Natural killer cell (primary cell): ENCODE measurements at places on chromosomes 6 and 20. TPM values are rescaled to one million over a fixed set of nuclear protein-coding genes. Genes with fewer than 3 reads are reported as not detected.
A peak's percentile ranks its signal among the peaks of the same experiment; 100 is the strongest.

DNA sequence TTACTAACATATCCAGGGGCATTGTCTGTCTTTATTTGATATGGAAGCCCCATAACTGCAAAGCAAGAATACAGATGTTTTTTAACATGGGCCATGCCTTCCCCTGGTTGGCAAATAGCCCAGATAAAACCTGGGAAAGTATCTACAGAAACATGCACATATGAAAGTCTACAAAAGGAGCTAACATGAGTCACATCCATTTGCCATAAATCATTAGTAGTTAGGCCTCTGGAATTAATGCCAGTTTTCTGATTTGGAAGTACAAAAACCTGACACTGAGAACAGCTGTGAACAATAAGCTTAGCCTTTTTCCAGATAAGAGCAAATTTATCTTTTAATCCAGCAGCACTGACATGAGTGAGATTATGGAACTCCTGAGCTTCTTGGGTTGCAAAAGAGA, 418.0 kb upstream of the IMPG1 start:
- no peak for DNase-seq

DNA sequence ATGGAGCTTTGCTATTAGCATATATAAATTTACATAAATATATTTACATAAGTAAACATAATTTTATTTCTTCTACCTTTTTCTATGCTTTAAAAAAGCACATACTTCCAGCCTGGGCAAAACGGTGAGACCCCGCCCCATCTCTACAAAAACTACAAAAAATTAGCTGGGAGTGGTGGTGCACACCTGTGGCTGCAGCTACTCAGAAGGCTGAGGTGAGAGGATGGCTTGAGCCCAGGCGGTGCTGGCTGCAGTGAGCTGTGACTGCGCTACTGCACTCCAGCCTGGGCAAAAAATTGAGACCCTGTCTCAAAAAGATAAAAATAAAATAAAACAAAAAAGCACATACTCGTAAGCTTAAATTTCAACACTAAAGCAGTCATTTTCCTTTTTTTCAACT, 30.3 kb downstream of the ELOVL5 start:
- no peak for DNase-seq

GRCh38 chr6:36592221-36592655, 1.9 kb upstream of the SRSF3 start:
- peak; percentile 53 for DNase-seq

DNA sequence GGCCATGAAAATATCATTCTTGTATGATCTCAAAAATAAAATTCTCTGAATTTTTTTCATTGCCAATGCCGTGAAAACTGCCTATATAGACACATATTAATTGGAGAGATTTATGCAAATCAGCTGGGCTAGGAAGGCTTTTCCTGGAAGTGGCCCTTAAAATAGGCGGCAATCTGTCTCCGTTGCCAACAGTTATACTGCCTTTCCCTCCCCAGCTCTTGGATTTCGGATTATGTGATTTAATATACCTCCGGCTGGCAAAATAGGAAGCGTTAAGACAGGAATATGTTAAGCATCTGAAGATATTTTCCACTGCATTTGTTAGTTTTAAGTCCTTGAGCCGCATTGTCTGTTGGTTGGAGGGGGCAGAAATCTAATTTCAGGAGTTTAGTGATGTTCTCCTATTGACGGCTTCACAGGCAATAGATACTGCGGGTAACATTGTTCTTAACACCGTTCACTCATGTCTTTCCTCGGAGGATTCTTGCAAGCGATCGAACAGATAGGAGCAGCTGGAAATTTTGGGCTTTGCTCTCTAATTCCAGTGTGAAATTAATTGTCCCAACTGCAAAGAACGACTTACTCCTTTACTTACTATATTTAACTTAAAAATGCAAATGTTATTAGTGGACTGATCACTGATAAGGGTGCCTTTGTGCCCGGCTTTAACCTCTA, 113.3 kb downstream of the LINC00237 start:
- no peak for DNase-seq

Gene TFAP2C
- total RNA-seq: not detected

Gene COL11A2
- total RNA-seq: 2.0 TPM

DNA sequence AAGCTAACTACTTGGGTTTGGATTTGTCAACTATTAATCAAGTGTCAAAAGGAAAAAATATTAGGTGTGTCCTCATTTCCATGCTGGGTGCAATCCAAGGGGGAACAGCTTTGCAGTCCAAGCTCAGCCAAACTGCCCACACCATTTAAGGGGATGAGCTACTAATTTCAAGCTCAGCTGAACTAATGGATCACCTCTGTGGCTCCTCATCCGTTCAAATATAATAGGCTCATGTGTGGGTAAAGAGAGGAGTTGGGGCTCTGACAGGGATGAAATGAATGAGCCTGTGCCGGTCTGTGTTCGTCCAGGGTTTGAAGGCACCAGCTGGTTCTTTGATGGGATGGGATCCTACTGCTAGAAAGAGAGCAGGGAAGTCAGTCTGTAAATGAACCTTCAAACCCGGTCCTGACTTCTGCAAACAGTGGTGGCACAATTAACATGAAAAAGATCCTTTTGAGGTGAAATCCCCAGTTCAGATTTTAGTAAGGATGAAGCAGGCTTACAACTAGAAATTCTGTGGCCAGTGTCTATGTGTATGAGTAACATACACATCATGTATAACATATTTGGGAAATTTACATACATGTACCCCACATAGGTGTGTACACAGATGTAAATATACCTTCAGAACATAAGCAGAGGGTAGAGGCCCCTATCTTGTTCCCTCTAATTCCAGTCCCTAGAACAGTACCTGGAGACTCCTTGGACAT, 41.9 kb downstream of the TTI1 start:
- no peak for DNase-seq

Gene MEI4
- total RNA-seq: not detected

Gene RSPO4
- total RNA-seq: 0.53 TPM

Gene SLC22A16
- not detected for total RNA-seq

Gene OR2B6
- not detected for total RNA-seq

DNA sequence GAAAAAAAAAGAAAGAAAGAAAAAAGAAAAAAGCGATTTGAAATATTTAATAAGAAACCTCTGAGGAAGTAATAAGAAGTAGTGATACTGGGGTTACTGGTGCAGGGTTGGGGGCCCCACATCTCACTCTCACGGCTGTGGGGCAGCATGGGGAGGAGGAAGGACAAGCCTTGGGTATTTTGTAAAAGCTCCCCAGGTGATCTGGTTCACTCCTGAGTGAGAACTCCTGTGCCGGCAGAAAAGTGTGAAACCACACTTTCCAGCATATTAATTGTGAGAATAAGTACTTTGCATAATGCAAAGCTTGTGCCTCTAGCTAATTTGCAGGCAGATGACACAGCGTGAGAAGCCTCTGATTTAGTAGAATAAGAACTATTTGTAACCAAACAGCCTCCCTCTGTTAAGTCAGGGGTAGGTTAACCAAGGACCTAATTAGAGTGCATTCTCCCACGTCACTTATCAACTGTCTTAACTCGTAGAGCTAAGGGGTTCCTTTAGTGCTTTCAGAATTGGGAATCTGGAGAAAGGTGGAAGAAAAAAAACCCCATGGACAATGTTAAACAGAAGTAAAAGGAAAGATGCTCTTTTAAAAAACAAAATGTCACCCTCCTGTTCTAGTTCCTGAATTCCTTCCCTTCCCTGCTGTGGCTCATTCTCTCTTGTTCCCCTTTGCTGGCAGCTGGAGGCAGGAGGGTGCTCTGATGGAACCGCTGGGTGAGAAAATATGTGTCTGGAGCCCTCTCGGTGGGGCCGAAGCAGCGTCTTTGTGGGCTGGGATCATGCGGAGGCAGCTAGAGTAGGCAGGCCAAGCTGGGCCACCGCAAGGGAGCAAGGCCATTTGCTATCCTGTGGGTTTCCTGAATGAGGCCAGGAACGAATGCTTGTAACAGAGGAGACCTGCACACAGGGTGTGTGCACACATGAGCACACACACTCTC, 108.7 kb downstream of the FYN start:
- DNase-seq: peak; percentile 86

GRCh38 chr6:75893776-75894152, 144.7 kb downstream of the MYO6 start:
- no peak for DNase-seq

DNA sequence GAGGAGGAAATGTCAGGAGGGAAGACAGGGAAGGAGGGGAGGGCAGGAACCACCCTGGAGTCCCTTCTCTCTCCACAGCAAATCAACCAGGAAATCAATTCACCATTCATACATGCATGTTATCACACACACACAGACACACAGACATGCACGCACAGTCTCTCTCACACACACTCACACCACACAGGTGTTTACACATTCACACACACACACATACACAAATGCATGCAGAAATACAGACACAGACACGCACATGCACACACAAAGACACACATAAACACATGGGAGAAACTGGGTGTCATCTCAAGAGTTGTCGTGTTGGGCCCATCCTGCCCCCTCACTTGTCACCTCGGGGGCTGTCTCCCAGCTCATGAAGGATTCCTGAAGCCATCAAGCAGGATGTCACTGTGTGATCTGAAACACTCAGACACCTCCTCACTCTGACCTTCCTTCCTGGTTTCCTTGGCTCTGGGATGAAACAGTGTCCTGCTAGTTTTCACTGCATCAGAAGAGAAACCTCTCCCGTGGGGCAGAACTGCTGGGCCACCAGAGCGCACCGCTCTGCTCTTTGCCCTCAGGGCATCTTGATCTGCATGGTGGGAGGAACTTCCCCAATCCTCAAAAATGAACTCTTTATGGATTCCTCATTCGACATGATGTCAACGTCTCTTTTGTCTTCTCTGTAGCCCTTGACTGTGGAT, 9.2 kb downstream of the RAET1G start:
- no peak for DNase-seq

GRCh38 chr6:41784581-41785171, 2.8 kb upstream of the TOMM6 start:
- no peak for DNase-seq

DNA sequence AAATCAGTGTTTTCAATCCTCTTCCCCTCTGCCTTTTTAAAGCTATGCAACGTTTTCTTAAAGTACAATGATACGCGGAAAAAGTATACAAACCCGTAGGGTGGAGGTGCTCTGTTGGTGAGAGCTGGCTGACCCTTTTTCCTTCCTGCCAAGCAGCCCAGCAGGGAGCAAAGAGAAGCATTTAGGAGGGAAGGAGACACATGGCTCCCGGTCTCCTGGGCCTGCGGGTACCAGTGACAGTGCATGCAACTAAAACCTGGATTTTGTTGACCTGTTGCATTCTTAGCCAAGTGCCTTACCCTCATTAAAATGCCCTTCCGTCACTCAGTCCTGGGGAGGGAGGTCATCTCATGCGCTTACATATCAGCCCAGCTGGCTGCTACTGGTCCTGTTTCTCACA, 87.2 kb downstream of the SLX4IP start:
- DNase-seq: no peak

Gene SLC32A1
- not detected for total RNA-seq

Gene ZNF165
- total RNA-seq: 0.85 TPM

Gene DNPH1
- 8.0 TPM for total RNA-seq

Gene AGER
- 19.0 TPM for total RNA-seq

GRCh38 chr6:35611240-35611639, 77.5 kb downstream of the FKBP5 start:
- peak; percentile 67 for DNase-seq

GRCh38 chr6:29656157-29656556, 735 bp upstream of the MOG start:
- DNase-seq: no peak

DNA sequence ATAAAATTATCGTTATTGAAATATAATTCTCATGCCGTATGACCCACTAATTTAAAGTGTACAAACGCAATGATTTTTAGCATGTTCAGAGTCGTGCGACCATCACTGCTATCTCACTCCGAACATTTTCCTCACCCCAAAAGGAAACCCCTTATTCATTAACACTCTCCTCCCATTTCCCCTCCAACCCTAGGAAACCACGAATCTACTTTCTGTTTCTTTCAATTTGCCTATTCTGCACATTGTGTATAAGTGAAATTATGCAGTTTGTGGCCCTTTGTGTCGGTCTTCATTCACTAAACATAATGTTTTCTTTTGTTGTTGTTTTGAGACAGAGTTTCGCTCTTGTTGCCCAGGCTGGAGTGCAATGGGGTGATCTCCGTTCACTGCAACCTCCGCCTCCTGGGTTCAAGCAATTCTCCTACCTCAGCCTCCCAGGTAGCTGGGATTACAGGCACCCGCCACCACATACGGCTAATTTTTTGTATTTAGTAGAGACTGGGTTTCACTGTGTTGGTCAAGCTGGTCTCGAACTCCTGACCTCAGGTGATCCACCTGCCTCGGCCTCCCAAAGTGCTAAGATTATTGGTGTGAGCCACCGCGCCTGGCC, 99.7 kb upstream of the ZNF217 start:
- DNase-seq: peak; percentile 62

GRCh38 chr6:126312013-126312665, 27.8 kb upstream of the CENPW start:
- no peak for DNase-seq

- peak; percentile 77 for DNase-seq
These were observed at the start of gene MICA for GRCh38 chr6:31403283-31404060. MICA (plus strand) TSS chr6:31403595; CDS start chr6:31403633, 38 bp downstream.

Gene ENPP1
- total RNA-seq: 0.83 TPM
